ENCODE measurements at places on chromosomes 12 and 14. TPM values are rescaled to one million over a fixed set of nuclear protein-coding genes. Genes with fewer than 3 reads are reported as not detected.

Gene KRT85
- 0.14 TPM for total RNA-seq

Gene SLC25A21
- 1.6 TPM for total RNA-seq

DNA sequence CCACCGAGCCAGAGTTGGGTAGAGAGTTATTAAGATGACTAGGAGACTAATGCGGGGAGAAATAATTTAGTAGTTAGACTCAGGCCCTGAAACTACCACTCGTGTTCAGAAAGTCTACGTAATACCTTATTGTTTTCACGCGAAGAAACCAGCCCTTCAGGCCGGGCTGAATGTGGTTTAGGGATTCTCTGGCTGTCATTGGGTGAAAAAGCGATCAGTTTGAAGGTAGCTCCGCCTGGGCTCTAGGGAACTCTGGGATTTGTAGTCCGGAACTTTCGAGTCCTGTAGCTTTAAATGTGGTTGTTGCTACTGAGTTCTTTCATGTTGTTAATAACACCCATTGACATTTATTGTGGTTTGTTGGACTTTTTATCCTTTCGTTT, 549 bp upstream of the WDR89 start:
- ATAC-seq = peak; percentile 64

- no peak for ATAC-seq
Observed at GRCh38 chr14:61077951-61078720, 97.1 kb downstream of the SLC38A6 start.

DNA sequence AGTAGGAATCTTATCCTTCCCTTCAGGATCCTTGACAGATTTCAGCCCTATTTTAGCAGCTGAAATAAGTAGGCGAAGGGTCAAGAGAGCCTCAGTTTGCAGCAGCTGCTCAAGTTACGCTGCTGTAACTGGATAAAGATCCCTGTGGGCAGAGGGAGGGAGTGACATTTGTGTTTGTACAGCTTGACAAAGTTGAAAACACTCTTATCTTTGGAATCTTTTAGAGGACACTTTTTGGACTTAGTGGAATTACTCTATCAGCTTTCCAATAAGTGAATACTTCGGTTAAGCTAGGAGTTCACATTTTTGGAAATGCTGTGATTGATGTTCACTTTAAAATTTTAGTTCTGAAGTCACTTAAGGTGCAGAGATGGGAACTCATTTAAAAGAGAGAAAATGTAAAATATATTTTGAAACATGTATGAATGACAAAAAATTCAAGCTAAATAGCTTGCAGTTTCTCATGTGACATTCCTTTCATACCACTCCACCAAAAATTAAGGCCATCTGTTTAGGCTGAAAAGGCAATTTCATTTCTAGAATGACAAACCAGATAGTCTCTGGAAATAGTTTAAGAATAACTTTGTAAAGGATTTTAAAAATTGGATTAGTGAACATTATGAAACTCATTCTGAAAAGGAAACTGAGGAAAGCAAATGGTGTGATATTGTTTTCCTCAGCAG, 55.2 kb downstream of the SLC38A4 start:
- no peak for ATAC-seq

Gene PTHLH
- 0.81 TPM for total RNA-seq

Gene TBX5
- 0.46 TPM for total RNA-seq

DNA sequence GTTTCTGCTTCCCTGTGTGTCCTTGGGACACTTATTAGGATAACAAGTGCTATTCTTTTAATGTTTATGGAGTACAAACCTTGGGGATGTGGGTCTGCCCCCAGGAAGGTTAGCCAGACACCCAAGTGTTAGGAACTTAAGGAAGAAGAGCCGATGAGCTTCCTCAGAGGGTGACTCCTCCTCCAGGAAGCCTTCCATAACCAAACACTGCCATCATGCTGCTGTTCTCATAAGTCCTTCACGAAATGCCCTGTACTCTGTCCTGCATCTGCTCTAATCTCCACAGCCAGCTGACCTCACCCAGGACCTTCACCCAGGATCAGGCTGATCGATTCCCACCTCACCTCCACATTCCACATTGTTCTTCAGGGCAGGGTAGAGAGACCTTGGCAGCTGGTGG, 1.2 kb upstream of the KRT85 start:
- ATAC-seq = no peak

Gene SCYL2
- total RNA-seq = 41.5 TPM

GRCh38 chr12:9619411-9620179, 11.9 kb upstream of the KLRB1 start:
- ATAC-seq = no peak

- peak; percentile 84 for ATAC-seq
Observed at GRCh38 chr14:72013721-72014345, 81.6 kb downstream of the RGS6 start.

- ATAC-seq = no peak
Observed at GRCh38 chr12:97167598-97167997, 260.5 kb downstream of the NEDD1 start.

GRCh38 chr12:39587225-39587624, 32.4 kb downstream of the ABCD2 start:
- ATAC-seq = no peak

- no peak for ATAC-seq
Observed at GRCh38 chr14:95885278-95885677, 8.6 kb downstream of the TUNAR start.

DNA sequence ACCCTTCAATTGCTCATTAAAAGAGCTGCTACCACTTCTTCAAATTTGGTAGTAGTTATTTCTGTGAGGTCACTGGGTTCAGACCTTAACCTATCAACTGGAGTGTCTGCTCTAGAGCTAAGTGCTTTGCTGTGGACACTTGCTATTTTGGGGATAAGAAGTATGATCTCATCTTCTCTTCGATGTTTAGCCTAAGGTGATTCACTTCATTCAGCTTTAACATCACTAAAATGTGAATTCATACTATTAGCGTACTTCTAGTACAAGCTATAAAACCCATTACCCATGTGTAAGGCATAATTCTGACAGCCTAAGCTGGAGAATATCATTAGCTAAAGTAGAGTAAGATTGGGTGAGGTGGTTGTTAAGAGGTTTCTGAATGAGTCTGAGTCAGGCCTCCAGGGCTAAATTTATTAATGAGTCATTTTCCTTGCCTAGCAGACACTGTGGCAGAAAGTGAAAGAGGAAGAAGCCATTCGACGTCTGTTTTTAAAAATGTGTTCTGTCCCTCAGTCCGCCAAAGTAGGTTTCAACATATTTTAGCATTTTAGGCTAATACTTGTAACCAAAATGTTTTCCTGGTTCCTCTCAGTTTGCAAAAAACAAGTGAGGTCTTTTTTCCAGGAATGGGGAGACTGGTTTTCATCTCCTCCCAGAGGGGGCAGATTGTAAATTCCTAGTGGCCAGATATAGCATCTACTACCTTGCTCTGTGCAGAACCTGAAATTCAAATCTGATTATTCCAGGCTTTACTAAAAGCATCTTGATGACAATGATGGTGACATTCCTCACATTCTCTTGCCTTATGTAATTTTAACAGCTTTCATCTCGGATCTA, 103.6 kb downstream of the SSPN start:
- peak; percentile 100 for ATAC-seq

GRCh38 chr12:60257063-60257462, 661.2 kb downstream of the SLC16A7 start:
- ATAC-seq = peak; percentile 65

DNA sequence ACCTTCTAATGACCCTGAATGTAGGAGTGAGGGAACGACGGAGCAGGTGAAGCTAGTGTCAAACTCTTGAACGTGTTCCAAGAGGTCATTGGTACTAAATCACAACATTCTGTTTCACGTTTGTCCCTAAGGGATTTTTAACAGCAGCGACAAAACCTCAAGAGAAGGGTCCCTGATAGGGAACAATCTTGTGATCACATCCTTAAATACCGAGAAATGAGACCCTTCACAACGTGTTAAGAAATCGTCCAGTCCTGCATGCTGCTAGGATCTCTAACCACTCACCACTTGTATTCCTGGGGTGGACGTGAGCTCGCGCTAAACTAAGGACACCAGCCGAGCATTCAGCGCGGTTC, 134.1 kb upstream of the KRAS start:
- ATAC-seq = no peak

- ATAC-seq = peak; percentile 88
Observed at GRCh38 chr14:68979021-68979721, at the start of gene ACTN1. Gene ACTN1, minus strand, starts transcription at chr14:68979302. Its CDS starts 246 bp downstream, at chr14:68979056.

GRCh38 chr12:31120392-31121008, 46.8 kb downstream of the DDX11 start:
- no peak for ATAC-seq
